ENCODE measurements at places on chromosomes 4 and X.
A peak's percentile ranks its signal among the peaks of the same experiment; 100 is the strongest.

GRCh38 chr4:188941524-188942119 lies 802.4 kb downstream of the TRIML1 start:
- DNase-seq: no peak

DNA sequence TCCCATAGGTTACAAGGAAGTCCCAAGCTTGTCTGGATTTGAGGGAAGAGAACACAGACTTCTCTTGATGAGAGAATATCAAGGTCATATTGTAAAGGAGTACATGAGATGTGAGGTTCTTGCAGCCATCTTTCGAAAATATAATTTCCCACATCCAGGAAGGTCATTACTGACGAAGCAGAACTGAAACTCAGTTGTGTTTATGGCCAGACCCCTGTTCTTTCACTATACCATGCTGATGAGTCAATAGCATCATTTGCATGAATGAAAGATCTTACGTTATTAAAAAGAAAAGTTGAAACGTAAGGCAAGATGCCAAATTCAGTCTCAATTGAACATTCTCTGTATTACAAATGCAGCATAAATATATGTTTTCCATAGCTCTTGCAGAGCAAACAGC lies 14.2 kb upstream of the CCDC149 start:
- no peak for DNase-seq

- no peak for DNase-seq
These were observed 49.7 kb upstream of the PTPN13 start for GRCh38 chr4:86544310-86544966.

DNA sequence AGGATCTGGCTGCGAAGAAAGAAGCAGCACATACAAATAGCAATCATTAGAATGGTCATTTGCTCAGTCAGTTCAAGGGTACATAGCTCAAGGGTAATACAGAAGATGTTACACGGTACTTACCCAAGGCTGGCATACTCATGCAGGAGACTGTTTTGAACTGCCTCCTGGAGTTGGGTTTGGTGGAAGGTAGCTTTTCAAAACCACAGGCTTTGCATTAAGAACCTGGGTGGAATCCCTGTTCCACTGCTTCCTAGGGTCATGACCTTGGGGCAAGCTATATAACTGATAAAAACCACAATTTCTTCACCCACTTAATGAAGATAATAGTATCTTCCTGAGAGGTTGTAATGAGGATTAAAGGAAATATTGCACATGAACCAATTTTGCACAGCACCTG lies 36.5 kb downstream of the TBC1D9 start:
- DNase-seq: no peak

- DNase-seq: peak; percentile 58
These were observed 151.8 kb downstream of the CCNG2 start for GRCh38 chr4:77308843-77309242.

All from common myeloid progenitor, CD34-positive (primary cell).